GM18507 (cell line): ENCODE measurements at places on chromosomes 5 and 9.

- no peak for DNase-seq
Measured at GRCh38 chr9:107733523-107733894, 243.9 kb upstream of the KLF4 start.

GRCh38 chr9:21943464-21943863 lies 50.7 kb downstream of the CDKN2A start:
- no peak for DNase-seq

DNA sequence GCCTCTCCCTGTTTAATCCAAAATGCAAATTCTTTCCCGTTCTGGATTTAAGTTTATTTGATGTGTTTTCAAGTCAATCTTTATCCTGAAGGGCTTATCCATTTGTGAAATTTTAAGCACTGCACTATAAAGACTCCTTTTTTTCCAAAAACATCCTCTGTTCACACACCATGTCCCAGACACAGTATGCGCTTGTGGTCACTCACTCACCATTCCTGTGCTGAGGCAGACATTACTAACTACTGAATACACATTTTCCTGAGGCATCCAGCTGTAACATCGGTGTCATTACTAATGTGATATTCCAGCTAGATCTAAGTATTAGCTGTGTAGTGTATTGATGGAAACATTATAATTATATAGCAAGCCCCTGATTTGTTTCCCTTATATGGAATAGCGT lies 298.4 kb downstream of the KCTD16 start:
- DNase-seq: no peak

GRCh38 chr9:124939944-124940343 lies 939 bp downstream of the GOLGA1 start:
- no peak for DNase-seq

DNA sequence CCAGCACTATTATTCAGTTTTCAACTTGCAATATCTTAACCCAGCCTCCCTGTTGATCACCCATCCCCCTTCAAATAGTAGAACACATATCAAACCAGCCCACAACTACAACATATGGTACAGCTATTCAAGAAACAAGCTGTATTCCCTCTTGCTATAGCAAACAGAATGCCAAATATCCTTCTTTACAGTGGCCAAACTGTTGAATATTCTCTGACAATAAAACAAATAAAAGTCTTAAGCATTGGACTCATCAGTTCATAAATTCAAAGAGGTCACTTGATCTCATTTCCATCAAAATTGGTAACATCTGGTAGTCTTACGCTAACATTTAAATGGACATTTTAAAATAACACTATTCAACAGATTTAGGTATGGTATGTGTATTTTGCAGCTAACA lies 350.8 kb downstream of the EFNA5 start:
- no peak for DNase-seq

DNA sequence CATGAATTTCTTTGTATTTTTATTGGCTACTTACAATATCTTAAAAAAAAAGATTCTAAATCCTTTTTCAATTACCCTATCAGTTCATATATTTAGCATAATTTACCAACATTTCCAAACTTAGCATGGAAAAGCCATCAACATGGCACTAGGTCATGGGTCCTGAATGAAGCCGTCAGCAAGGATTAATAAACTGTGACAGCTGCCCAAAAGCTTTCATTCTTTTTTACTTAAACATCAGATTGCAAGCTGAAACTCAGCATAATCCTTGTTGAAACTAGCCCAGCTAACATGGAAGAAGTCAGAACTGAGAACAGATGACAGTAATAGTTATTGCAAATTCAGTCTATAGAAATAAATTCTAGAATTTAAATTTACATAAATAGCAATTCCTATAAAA lies 209.8 kb downstream of the ADAMTS6 start:
- DNase-seq: no peak

GRCh38 chr9:73515216-73515615 lies 363.6 kb downstream of the ANXA1 start:
- DNase-seq: no peak

GRCh38 chr9:6855860-6856259 lies 98.1 kb downstream of the KDM4C start:
- no peak for DNase-seq

- no peak for DNase-seq
Measured at GRCh38 chr5:54284586-54284985, 25.8 kb downstream of the ARL15 start.

- DNase-seq: no peak
Measured at GRCh38 chr5:169064093-169064492, 236.8 kb downstream of the SLIT3 start.

DNA sequence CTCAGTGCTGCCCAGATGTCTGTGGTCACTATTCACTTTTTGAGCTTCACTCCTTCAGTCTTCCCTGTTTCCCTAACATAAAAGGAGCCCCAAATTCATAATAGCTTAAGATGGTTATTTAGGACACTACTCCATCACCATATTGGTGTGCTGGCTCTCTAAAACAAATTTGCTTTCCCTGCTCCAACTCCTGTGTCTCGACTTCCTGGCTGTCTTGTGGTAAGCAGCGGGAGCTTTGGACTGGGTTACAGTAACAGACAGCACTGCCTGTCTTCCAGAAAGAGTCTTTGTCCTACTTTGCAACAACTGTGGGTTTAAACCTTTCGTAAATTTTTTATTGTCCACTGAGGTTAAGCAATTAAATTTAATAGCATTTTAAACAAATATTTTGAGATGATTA lies 389.4 kb downstream of the CDH9 start:
- no peak for DNase-seq

- DNase-seq: no peak
Measured at GRCh38 chr9:35232867-35233544, 71.2 kb downstream of the UNC13B start.

- DNase-seq: no peak
Measured at GRCh38 chr5:10157085-10157669, 92.5 kb downstream of the ATPSCKMT start.

DNA sequence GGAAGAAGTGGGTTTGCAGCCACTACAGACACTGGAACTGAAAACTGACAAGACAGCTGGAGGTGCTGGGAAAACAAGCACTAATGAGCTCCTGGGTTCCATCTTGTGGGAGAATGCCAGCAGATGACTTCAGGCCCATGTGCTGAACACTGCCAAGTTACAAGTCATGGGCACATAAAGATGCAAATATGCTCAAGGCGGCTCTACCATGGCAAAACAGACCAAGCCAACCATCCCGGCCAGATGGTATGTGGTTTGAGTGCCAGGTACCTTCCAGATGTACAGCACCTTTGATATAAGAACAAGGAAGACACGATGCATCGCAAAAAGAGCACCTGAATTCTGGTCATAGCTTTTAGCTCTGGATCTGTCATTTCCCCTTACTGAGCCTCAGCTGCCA lies 19.9 kb downstream of the TNFSF8 start:
- no peak for DNase-seq

GRCh38 chr5:15992918-15993317 lies 186.7 kb downstream of the MARCHF11 start:
- no peak for DNase-seq

- no peak for DNase-seq
Measured at GRCh38 chr5:148970228-148970627, 92.6 kb downstream of the SH3TC2 start.

DNA sequence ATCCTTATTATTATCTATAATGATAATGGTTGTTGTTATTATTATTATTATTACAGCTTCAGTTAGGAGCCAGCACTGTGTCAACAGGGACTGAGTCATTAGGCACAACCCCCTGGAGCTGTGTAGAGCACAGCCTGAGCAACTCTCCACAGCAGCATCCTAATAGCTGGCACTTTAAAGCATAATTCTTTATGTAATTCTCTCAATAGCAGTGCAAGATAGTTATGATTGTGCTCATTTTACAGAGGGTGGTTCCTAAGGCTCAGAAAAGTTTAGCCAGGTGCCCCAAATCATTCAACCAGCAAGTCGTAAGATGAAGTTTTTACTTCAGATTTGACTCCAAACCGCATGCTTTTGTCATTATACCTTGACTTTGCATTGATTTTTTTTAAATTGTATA lies 390.3 kb downstream of the ANXA1 start:
- no peak for DNase-seq

DNA sequence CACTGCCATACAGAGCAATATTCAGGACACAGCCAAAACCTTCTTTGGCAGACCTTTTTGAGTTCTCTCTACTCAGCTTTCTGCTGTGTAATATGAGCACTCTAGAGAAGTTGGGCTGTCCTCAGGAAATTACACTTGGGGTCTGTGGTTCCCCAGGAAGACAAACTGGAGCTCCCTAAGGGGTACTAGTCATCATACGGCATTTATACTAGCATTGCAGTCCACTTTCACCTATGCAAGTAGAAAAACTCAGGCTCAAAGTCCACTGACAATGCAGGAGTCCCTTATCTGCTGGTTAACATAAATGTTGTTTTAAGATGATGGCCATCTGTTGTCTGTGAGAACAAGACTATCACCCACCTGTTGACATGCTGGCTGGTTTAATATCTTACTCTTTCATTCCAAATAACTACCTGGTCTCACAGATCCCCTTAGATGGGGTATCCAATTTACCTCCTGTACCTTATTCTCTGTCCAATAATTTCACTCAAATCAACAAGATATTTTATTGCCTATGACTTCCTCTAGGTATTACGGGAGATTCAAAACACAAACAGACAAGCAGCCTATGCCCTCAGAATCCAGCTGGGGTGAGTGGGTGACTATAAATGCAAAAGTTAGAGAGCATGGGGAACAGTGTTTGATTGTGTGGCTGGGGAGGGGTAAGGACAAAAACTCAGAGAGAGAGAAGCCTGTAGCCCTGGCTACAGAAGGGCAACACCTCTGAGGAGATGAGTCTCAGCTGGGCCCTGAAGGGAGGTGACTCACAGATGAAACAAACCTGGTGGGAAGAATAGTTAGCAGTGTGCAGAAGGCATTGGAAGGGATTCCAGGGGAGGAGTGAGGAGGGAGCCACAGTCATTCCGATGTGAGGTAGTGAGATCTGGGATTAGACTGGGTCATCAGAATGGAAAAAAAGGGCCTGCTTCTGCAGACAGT lies 10.2 kb downstream of the DOCK8 start:
- no peak for DNase-seq

GRCh38 chr5:84383296-84383815 lies 1.3 kb downstream of the EDIL3 start:
- DNase-seq: no peak

DNA sequence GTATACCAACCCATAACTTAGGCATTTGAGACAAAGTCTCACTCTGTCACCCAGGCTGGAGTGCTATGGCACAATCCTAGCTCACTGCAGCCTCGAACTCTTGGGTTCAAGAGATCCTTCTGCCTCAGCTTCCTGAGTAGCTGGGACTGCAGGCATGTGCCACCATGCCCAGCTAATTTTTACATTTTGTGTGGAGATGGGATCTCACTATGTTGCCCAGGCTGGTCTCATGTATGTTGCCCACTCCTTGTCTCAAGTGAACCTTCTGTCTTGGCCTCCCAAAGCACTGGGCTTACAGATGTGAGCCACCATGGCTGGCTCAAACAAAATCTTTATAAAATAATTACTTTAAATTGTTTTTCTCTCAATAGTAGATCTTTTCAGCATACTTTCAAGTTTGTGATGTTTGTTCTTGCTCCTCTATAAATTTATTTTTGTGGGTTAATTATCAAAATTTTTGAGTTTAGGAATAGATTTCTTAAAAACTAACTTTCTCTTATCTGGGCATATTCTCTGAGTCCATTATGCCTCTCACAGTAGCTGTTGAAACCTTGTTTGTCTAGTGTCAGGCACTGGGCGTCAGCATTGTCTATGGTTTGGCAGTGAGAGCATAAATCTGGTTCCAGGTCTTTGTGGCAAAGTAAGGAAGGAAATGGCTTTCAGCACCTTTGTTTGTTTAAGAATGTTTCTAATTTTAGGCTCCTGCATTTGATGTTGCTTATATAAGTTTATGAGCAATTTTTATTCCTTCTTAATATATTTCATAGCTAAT lies 38.7 kb downstream of the NLN start:
- DNase-seq: no peak

DNA sequence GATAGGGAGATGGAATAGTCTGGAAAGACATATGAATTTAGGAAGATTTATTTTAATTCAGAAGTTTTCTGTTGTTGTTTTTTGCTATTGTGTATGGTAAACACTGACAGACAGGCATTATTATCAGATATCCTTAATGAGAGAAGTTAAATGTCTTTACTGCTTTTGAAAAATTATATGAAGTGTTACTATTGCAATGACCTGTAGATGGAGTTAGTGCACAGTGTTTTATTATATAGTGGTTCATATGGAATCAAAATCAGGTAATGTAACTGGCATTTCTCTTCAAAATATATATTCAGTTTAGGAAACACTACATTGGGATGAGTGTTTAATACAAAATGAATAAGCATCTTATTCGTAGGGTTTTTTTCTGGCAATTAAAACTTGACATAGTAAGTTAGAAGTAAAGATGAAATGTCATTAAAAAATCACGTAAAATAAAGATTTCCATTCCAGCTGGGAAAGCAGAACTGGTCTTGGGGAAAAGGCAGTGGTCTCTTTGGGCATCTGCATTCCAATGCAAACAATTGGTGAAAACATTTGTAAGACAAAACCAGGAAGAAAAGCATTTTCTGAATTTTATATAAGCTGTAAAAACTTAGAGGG lies 3.9 kb downstream of the GABRA1 start:
- no peak for DNase-seq

- no peak for DNase-seq
Measured at GRCh38 chr5:64595031-64595855, 89.4 kb downstream of the RGS7BP start.

- DNase-seq: no peak
Measured at GRCh38 chr5:9233712-9234111, 312.2 kb downstream of the SEMA5A start.

- no peak for DNase-seq
Measured at GRCh38 chr5:6315580-6315979, 62.8 kb downstream of the MED10 start.

- no peak for DNase-seq
Measured at GRCh38 chr9:111952559-111952958, 55.9 kb downstream of the UGCG start.

DNA sequence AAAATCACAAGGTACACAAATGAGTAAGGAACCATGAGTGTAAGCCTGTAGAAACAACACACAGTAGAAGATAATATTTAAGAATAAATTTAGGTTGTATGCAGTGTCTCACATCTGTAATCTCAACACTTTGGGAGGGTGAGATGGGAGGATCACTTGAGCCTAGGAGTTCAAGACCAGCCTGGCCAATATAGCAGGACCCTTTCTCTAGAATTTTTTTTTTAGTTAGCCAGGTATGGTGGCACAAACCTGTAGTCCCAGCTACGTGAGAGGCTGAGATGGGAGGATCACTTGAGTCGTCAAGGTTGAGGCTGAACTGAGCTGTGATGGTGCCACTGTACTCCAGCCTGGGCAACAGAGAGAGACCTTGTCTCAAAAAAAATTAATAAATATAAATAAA lies 401.2 kb upstream of the RORB start:
- no peak for DNase-seq

DNA sequence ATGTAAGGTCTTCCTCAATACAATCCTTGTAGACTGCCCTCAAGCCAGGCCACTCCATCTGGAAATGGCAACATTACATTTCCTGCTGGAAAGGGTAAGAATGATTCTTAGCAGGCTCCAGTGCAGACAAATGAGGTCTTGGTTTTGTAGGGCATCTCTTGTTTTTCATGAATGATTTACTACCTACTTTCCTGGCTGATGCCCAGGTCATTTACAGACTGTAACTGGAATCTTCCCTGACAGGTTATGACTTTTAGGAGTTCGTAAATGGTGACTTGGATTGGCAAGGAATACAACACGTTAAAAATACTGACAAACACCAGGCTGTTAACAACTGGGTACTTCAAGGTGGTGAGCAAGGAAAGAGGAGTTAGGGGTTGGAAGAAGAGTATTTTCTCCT lies 510.5 kb upstream of the TNC start:
- no peak for DNase-seq
